Esophagus muscularis mucosa (tissue), 4 donors: ENCODE measurements at places on chromosomes 16 and 17. TPM values are rescaled to one million over a fixed set of nuclear protein-coding genes. Genes with fewer than 3 reads are reported as not detected.

GRCh38 chr16:78034530-78034929, 12.2 kb downstream of the CLEC3A start:
- no peaks in the 10 kb centered on the region for H3K36me3 ChIP-seq
- no peak for DNase-seq
- no peak overlapping the region for H3K4me3 ChIP-seq
- no peak overlapping the region for H3K27ac ChIP-seq

GRCh38 chr17:77318491-77319210, 177.9 kb downstream of the SEC14L1 start:
- DNase-seq = no peak
- H3K36me3 ChIP-seq = no peaks in the 10 kb centered on the region
- H3K4me1 ChIP-seq = peaks cover 82% of the 10 kb centered on the region

DNA sequence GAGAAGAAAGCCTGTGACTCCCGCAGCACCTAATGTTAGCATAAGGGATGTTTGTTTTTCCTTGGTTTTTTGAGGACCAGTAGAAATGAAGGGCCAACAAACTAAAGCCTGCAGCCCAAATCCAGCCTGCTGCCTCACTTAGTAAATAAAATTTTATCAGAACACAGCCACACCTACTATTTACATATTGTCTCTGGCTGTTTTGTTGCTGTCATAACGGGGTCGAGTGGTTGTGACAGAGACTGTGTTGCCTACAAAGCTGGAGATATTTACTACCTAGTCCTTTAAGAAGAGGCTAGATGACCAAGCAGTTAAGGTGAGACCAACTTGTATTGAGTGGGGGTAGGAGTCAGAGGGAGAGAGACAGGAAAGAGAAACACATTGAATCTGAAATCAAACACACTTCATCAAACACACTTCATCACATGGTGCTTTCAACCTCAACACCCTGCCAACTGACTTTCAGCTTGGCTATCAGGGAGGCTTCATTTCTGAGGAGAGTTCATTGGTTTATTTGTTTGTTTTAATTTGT, 546.3 kb upstream of the CDH11 start:
- H3K27me3 ChIP-seq = no peaks in the 10 kb centered on the region
- H3K27ac ChIP-seq = no peak overlapping the region
- no peak for DNase-seq
- no peaks in the 10 kb centered on the region for H3K4me1 ChIP-seq
- no peaks in the 10 kb centered on the region for H3K36me3 ChIP-seq

DNA sequence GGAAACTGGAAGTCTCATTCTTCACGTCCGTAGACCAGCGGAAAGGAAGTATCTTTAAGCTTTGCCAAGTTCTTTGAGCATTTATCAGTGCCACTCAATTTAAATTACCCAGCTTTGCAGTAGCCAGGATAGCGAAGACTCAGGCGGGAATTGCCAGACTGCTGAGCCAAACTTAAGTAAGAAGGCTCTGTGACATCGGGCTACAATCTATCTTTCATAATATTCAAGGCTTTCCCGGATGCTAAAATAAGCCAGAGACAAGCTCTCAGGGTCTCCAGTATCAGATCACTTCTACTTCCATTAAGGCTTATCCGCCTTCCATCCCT, 436 bp upstream of the BRIP1 start:
- H3K4me3 ChIP-seq = peak overlapping the region; percentile 73
- DNase-seq = no peak
- H3K4me1 ChIP-seq = peaks cover 4% of the 10 kb centered on the region
- peak overlapping the region; percentile 79 for H3K27ac ChIP-seq
- H3K36me3 ChIP-seq = peaks cover 11% of the 10 kb centered on the region
- H3K27me3 ChIP-seq = no peaks in the 10 kb centered on the region

DNA sequence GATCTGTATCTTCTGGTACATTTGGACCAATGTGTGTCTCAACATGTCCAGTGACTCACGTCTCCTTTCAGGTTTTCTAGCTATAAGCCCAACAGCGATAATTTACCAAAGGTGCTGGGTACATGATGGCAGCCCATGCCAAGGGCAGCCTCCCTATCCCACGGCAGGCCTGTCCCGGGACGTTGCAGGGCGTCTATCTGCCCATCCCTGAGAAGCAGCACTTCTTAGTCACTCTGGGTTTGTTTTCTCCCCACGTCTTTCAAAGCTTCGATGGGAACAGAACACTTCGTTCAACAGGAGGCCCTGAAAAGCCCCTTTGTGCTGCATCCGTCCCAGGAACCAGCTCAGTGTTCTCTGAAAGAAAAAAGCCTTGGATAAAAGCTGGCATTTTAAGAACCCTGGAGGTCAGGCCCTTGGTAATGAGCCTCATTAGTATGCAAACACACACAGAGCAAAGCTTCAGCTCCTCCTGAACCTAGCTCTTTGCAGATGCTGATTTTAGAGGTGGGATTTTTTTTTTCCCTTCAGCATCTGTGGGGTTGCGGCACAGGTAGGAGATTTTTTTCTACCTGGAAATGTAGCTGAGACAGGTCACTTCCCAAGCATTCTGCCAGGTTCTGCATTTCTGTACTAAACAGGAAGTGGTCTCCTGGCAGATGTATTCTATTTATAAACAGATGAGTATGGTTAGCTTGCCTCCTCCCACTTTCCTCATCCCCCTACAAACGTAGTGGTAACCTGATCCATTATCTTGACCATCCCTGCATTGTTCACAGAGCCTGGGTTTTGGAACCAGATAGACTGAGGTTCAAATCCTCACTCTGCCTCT, 17.5 kb upstream of the MT4 start:
- no peaks in the 10 kb centered on the region for H3K36me3 ChIP-seq
- H3K27me3 ChIP-seq = no peaks in the 10 kb centered on the region
- no peak for DNase-seq
- H3K4me3 ChIP-seq = no peak overlapping the region
- peaks cover 11% of the 10 kb centered on the region for H3K4me1 ChIP-seq

The DPEP3 gene
- total RNA-seq = 0.17 TPM

The FNDC8 gene
- total RNA-seq = not detected

The TNFRSF17 gene
- total RNA-seq = not detected
